Colonic mucosa (tissue), 4 donors: ENCODE measurements at places on chromosomes 4 and X. TPM values are rescaled to one million over a fixed set of nuclear protein-coding genes. Genes with fewer than 3 reads are reported as not detected.

The CFI gene
- 1.6 TPM for total RNA-seq

The MTNR1A gene
- total RNA-seq, result 1.3 TPM

The RBM46 gene
- not detected for total RNA-seq

The TMPRSS11D gene
- not detected for total RNA-seq

The GAGE12F gene
- total RNA-seq, result 0.99 TPM

The DNAAF6 gene
- total RNA-seq, result not detected
